ENCODE measurements at places on chromosomes 12 and 14.

- DNase-seq = no peak
Observed at GRCh38 chr12:116076399-116076798, 201.1 kb downstream of the MED13L start.

DNA sequence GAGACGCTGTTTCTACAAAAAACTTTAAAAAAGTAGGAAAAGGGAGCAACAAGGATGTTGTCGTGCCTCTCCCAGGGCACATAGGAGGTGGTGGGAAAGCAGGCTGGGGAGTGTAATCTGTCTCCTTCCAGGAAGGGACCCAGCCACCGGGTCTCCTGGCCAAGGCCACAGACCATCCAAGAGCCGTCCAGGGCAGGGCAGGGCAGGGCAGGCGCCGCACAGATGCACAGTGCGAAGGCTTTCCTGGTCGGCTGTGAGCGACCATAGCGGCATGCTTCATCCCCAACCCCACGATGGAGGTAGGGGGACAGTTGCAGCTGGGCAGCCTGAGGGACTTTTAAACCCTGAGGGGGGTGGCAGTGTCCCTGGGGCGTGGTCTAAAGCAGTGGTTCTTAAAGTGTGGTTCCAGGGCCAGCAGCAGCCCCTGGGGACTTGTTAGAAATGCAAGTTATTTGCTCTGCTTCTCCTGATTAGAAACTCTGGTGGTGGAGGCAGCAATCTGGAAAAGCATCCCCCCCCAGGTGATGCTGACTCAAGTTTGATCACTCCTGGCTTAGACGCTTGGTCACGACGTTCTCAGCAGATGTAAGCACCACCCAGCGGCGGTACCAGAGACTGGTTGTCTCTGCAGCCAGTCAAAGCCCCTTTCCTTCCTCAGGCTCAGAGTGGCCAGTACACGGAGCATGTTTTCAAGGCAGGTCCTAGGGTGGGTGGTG lies 197.4 kb upstream of the PRMT8 start:
- no peak for DNase-seq

DNA sequence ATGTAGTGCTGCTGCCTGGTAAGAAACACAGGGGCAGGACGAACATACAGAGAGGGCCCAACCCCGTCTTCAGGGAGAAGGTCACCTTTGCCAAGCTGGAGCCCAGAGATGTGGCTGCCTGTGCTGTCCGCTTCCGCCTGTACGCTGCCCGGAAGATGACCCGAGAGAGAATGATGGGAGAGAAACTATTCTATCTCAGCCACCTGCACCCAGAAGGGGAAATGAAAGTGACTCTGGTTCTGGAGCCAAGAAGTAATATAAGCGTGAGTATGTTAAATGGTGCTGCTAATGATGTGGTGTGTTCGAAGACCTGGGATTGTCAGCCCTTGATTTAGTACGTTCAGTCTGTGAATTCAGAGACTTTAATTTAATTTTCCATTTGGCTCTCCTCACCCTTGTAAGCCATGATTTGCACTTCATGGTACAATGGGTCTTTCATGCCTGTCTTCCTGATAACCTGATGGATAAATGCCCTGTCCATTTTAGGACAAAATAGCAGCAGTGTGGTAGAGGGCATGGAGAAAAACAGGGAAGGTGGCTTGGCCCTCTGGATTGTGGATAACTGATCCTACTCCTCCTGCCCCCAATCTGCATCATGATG lies 318.9 kb downstream of the SNAPC1 start:
- no peak for DNase-seq

GRCh38 chr14:71363946-71364925 lies 457.0 kb downstream of the PCNX1 start:
- no peak for DNase-seq

- DNase-seq = no peak
Observed at GRCh38 chr12:91846466-91847055, 299.1 kb downstream of the BTG1 start.

GRCh38 chr12:4820971-4821370 lies 88.7 kb upstream of the KCNA1 start:
- DNase-seq = no peak

DNA sequence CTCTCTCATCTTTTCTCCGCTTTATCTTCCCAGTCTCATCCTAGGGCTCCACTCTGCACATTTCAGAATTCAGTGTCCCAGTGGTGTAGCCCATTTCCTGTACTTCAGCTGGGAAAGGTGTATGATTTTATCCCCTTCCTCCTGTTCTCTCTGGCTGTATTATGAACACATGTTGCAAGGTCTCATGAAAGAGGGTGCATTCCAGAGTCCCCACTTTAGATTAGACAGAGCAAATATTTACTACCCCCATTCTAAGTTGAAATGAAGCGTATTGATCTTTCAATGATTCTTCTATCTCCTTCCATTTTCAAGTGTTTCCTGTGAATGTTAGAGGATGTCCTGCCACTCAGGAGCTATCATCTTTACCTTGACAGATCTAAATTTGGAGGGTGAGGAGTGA lies 123.2 kb downstream of the WIF1 start:
- DNase-seq = no peak

GRCh38 chr14:68291820-68292219 lies 472.2 kb downstream of the RAD51B start:
- DNase-seq = no peak

GRCh38 chr14:100070310-100070709 lies 5.1 kb downstream of the EVL start:
- DNase-seq = no peak

GRCh38 chr14:90301668-90302090 lies 30.1 kb downstream of the NRDE2 start:
- no peak for DNase-seq

DNA sequence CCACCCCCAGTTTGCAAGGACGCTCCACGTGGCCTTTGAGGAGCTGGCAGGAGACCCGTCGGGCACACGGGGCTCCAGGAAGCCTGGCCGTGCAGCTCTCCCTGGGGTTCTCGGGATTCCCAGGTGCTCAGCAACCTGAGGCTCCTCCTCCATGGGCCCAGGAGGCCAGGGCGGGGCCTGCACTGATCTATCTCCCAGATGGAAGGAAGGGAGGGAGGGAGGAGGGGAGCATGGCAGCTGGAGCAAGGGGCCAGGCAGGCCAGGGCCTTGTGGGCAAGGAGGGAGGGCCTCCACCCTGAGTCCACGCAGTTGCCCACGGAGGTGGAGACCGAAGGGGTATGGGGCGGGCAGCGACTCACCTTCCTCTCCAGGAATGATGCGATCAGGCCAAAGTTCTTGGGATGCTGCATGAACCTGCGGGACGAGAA lies 127.3 kb downstream of the RFLNA start:
- no peak for DNase-seq

GRCh38 chr12:47160316-47161244 lies 80.8 kb upstream of the AMIGO2 start:
- peak; percentile 53 for DNase-seq

- DNase-seq = no peak
Observed at GRCh38 chr12:3132636-3133404, 55.6 kb downstream of the TSPAN9 start.

- no peak for DNase-seq
Observed at GRCh38 chr14:81517798-81518398, 15.8 kb downstream of the SEL1L start.

DNA sequence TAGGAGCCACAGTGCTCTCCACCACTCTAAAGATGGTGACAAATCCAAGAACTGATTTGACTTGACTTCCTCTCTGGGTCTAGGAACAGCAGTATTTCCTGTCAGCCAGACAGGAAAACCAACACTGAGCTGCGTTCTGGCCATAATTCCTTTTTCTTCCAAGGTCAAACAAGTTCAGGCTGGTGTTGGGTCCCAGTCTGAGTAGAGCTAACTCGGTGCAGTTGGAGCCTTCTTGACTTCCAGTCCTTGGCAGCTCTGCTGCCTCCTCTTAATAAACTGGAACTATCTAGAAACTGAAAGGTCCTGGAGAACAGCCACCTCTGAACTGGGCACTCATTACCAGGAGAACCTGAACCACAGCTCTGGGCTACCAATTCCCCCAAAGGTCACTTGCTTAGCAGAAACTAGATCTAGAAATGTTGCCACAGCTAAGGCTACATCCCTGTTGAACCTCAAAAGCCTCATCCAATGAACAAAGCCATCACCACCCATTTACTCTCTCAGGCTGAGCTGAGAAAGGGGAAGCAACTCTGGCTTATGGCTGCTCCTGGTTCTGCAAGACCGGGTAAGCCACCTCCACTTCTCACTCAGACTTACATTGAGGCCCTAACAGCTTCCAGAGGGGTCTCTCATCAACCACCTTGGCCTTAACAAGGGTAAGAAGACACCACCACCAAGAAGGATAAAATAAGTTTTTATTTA lies 27.7 kb downstream of the MAX start:
- DNase-seq = peak; percentile 79

- no peak for DNase-seq
Observed at GRCh38 chr14:24775950-24776349, 142.0 kb upstream of the GZMB start.

DNA sequence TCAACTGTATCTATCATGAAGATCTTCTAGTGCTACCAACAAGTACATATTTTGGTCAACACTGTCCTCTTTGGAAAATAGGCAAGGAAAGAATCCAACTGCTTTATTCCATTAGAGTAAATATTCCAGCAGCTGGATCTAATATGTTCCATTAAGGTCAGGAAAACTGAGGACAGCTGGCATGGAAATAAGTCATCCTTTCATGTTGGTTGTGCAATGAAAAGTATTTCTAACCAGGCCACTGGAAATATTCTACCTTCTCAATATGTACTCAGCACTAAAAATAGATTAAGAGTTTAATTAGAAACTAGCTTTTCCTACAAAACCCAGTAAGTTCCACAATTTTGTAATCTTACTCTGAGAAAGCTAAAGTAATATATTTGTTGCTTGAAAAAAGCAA lies 19.6 kb downstream of the HIGD1C start:
- no peak for DNase-seq

DNA sequence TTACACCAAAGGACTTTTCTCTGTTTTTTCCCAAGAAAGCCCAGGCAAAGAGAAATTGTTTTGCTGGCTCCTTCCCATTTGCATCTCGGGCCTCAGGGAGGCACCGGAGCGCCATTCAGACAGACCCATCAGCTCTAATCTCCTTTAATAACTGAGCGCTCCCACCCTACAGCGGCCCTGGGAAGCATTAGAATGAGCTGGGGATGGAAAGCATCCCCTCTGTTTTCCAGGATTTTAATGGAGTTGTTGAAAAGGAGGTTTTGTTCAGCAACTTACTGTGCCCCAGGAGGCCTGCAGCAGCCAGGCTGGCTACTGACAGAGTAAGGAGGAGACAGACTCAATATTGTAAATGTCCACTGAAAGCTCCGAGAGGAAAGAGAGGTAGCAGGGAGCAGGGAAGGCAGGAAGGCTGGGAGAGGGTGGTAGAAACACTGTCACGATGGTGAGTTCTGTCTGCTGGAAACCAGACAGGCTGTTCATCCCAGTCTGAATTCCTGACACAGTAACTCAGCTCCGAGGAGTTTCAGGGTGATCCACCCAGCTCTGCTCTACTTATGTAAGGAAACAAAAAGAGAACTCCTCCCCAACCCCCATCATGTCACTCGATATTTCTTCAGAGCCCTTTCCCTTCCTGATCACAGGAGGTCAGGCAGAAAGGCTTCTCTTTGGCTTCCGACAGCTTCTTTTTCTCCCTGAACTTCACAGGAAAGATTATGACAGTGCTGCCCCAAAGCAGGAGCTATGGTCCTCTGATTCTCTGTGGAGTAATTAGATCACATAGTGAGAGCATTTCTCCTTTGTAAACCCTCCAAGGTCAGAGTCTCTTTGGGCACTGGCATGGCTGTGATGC lies 62.5 kb upstream of the TMEM132D start:
- no peak for DNase-seq

DNA sequence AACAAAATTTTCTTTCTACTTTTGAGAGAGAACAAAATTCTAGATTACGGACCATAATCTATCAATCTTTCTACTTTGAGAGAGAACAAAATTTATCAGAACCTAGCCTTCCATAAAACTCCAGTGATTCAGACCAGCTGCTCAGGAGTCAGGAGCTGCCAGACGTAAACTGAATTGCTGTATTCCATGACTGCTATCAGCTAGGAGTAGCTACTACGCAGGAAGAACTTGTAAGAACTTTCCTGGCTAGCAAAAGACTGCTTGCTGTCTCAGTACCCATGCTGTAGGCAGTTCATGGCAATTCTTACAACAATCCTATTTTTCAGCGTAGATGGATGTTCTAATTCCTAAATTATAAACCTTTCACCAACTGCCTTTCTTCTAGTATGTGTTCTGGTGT lies 73.3 kb downstream of the MED13L start:
- DNase-seq = no peak

- DNase-seq = no peak
Observed at GRCh38 chr12:53975479-53976152, 862 bp upstream of the HOTAIR start.

- no peak for DNase-seq
Observed at GRCh38 chr14:105118646-105119407, 49.7 kb downstream of the JAG2 start.

- DNase-seq = no peak
Observed at GRCh38 chr14:38559711-38560110, 303.8 kb upstream of the CLEC14A start.

GRCh38 chr12:65495233-65495632 lies 216.8 kb downstream of the MSRB3 start:
- DNase-seq = no peak

GRCh38 chr12:77236066-77236465 lies 170.7 kb upstream of the E2F7 start:
- no peak for DNase-seq

DNA sequence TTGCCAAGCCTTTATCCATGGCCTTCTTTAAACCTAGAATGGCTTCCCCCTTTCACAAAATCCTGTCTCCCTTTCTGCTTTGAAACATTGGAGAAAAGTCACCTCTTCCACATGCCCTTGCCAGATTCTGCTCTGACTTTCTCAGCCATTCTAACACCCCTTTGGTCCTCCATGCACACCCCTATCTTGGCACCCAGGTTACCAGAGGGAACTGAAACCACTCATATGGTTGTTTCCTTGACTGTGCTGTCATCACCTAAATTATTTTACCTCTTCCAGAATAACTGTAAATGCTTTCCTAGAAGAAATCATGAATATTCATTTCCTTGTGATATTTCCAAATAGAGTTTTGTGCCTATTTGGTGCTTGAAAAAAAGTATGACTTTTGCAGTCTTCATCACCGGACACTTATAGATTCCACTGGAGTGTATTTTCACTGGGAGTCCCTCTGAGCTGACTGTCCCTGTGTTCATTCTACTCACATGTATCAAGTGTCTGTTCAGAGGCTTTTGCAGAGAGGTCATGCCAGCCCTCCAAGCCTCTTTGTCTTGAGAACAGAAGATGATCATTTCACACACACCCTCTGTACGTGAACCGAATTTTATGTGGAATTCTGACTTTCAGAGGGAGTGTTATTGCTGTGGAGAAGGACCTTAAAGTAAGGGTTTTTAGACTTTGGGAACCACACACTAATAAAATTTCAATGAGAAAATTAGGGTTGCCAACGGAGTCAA lies 74.1 kb downstream of the PLXNC1 start:
- no peak for DNase-seq

DNA sequence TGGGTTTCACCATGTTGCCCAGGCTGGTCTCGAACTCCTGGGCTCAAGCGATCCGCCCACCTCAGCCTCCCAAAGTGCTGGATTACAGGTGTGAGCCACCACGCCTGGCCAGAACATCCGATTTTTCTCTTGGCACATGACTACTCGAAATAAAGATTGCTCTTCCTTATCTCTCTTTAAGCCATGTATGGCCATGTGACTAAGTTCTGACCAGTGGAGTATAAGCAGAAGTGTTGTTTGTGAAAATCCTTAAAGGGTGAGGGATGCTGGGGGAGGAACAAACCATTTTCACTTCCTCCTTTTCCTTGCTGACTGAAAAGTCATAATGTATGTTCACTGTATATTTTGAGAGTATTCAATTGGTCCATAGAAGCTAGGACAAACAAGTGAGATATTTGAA lies 50.7 kb upstream of the ATF7IP start:
- DNase-seq = no peak

- no peak for DNase-seq
Observed at GRCh38 chr14:51458563-51458955, 193.2 kb upstream of the FRMD6 start.

- no peak for DNase-seq
Observed at GRCh38 chr12:119178544-119179334, at the start of gene HSPB8. HSPB8 (plus strand) TSS chr12:119178931; CDS start chr12:119179313, 382 bp downstream.
